Stimulated activated CD4-positive, alpha-beta T cell treated with anti-CD3 and anti-CD28 coated beads, Interleukin-1b, Interleukin-23, amount 100 ng/mL, for 48 hours (primary cell): ENCODE measurements at places on chromosomes 12 and 14.

- no peak for DNase-seq
Measured at GRCh38 chr12:59643550-59643949, 47.7 kb downstream of the SLC16A7 start.

DNA sequence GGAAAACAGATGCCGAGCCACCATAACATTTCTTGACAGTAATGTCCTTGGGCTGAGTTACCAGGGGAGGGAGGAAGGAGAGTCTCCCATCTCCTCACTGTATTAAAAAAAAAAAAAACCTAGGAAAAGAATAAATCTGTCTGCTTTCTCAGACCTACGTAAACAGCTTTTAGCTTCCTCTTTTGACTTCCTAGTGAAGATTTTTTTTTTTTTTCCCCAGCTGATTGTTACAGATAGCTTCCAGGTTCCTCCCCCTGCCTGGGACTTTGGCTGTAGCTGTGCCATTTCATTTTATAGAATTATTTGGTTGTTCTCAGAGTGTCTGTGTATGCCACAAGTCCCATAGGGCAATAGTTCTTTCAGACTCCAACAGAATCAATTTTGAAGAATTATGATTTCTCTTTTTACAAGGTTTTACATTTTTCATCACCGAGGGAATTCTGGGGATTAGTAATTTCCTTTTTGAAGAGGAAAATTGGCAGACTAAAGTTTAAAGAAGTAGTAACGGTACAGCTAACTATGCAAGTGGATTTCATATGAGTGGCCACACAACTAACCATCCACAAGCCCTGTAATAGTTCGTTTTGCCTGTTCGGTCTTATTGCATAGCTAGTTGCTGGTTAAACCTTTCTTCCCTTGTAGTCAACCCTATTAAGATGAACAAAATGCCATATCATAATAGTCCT lies 23.1 kb upstream of the GNS start:
- DNase-seq = no peak

GRCh38 chr12:60805364-60805763 lies 1209.5 kb downstream of the SLC16A7 start:
- no peak for DNase-seq

- DNase-seq = no peak
Measured at GRCh38 chr12:3294481-3294911, 196.5 kb upstream of the PRMT8 start.

DNA sequence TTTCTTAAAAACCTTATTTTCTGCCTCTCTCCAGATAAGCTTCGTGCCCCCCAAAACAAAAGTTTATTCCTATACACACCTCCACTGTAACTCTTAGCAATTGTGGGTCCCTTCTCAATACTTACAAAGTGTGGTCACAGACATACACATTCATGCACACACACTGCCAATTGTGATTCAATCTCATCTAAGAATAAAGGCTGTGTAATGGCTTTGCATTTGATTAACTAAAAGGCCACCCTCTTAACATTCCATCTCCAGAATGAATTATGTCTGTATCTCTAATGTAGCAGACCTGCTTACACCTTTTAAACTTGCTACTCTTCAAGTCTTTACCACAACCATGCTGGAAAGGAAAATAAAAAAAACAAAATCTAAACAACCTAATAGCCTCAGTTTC lies 49.5 kb downstream of the MYF5 start:
- DNase-seq = no peak

DNA sequence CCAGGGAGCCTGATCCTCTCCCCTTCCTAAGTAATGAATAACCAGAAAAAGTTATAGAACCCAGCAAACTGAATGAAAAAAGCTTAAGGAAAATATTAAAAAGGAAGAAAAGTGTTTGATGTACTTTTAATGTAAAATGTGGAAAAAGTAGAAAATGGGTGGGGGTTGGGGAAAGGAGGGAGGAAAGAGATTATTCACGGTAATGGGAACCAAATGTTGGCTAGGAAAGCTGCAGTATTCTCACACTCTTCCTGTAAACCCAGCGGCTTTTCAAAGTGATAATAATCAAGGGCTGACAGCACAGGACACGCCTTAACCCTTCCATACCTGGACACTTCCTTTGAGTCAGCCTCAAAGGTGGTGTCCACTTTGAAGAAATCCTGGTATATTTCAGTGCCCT lies 139.2 kb downstream of the TGFB3 start:
- no peak for DNase-seq

DNA sequence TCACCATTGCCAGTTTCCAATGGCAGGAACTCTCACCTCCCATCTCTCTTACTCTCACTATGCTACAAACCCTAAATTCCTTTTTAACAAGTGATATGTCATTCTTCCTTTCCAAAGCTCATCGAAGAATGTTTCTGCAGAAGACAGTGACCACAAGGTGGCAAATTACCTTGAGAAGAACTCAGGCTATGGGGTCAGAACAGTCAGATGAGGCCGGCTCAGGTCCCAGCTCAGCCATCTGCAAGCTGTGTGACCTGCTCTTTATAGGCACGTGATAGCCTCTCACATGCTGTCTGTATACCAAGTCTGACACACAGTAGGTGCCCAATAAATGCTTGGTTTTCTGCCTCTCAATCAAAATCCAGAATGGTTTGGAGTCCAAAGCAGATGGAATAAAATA lies 80.7 kb downstream of the FOXN3 start:
- DNase-seq = no peak
